ENCODE measurements at places on chromosomes 7 and 10. TPM values are rescaled to one million over a fixed set of nuclear protein-coding genes. Genes with fewer than 3 reads are reported as not detected.
A peak's percentile ranks its signal among the peaks of the same experiment; 100 is the strongest.

DNA sequence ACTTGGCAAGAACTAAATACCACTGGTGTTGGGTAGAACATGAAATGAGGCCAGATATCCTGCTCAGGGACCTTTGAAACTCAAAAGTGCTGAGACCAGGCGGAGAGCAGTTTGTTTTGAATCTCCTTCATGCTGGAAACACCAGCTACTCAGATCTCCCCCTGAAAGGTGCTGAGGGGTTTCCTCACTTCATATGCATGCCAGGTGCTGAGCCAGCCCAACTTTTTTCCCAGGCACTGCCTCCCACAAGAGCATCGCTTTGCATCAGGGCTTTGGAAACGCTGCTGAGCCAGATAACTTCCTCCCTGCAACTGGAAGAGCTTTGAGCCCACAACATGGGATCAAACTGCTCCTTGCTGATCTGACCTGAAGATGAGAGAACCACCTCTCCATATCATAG is 13.7 kb downstream of the NPTX2 start:
- peaks cover 8% of the 10 kb centered on the region for H3K4me1 ChIP-seq
- no peak for DNase-seq
- no peak overlapping the region for H3K27ac ChIP-seq
- H3K27me3 ChIP-seq: no peaks in the 10 kb centered on the region

- H3K27me3 ChIP-seq: no peaks in the 10 kb centered on the region
- peaks cover 13% of the 10 kb centered on the region for H3K4me1 ChIP-seq
- H3K27ac ChIP-seq: no peak overlapping the region
- no peaks in the 10 kb centered on the region for H3K36me3 ChIP-seq
- peak; percentile 45 for DNase-seq
Observed at GRCh38 chr10:11539191-11539868, 72.1 kb downstream of the USP6NL start.

DNA sequence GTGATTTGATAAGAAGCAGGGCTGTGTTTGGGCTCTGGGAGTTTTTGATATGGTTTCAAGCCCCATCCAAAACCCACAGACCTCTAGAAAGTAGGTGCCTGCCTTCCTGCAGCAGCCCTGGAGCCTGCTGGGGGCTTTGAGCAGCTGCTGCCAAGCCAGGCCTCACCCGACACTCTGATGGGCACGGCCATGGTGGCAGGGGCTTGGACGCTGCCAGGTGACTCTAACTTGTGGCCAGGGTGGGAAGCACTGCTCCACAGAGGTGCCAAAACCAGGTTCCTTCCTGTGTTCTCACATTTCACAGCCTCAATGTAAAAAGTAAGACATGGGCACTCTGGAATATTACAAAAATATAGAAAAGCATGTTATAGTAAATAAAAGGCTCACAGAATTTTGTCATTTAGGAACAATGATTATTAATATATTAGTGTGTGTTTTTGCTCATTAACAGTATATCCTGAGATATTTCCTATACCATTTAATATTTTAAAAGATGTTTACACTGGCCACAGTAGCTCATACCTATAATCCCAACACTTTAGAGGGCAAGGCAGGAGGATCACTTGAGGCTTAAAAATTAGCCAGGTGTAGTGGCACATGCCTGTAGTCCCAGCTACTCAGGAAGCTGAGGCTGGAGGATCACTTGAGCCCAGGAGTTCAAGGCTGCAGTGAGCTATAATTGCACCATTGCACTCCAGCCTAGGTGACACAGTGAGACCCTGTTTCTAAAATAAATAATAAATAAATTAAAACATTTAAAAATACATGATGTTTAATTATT is 95.1 kb downstream of the EGFR start:
- peaks cover 34% of the 10 kb centered on the region for H3K4me1 ChIP-seq
- DNase-seq: no peak
- H3K27ac ChIP-seq: no peak overlapping the region
- no peaks in the 10 kb centered on the region for H3K27me3 ChIP-seq

- no peak for DNase-seq
- no peak overlapping the region for H3K27ac ChIP-seq
- peaks cover 12% of the 10 kb centered on the region for H3K4me1 ChIP-seq
- H3K4me3 ChIP-seq: no peak overlapping the region
Observed at GRCh38 chr7:15043931-15044330, 141.4 kb upstream of the DGKB start.

- H3K36me3 ChIP-seq: no peaks in the 10 kb centered on the region
- no peak for DNase-seq
- H3K4me3 ChIP-seq: no peak overlapping the region
- no peaks in the 10 kb centered on the region for H3K27me3 ChIP-seq
- H3K27ac ChIP-seq: no peak overlapping the region
Observed at GRCh38 chr7:16822029-16822428, 17.2 kb upstream of the AGR2 start.

- no peaks in the 10 kb centered on the region for H3K27me3 ChIP-seq
- DNase-seq: no peak
- peaks cover 34% of the 10 kb centered on the region for H3K36me3 ChIP-seq
- H3K4me3 ChIP-seq: no peak overlapping the region
Observed at GRCh38 chr7:7569615-7570014, 2.9 kb downstream of the MIOS start.

GRCh38 chr10:74075906-74076305 is 74.7 kb downstream of the AP3M1 start:
- no peak for DNase-seq
- H3K36me3 ChIP-seq: peaks cover 81% of the 10 kb centered on the region
- H3K4me3 ChIP-seq: no peak overlapping the region
- peaks cover 59% of the 10 kb centered on the region for H3K4me1 ChIP-seq
- H3K27me3 ChIP-seq: no peaks in the 10 kb centered on the region
- no peak overlapping the region for H3K27ac ChIP-seq

GRCh38 chr7:46360296-46360695 is 439.2 kb upstream of the IGFBP3 start:
- no peaks in the 10 kb centered on the region for H3K4me1 ChIP-seq
- H3K27me3 ChIP-seq: no peaks in the 10 kb centered on the region
- H3K27ac ChIP-seq: no peak overlapping the region
- no peaks in the 10 kb centered on the region for H3K36me3 ChIP-seq

DNA sequence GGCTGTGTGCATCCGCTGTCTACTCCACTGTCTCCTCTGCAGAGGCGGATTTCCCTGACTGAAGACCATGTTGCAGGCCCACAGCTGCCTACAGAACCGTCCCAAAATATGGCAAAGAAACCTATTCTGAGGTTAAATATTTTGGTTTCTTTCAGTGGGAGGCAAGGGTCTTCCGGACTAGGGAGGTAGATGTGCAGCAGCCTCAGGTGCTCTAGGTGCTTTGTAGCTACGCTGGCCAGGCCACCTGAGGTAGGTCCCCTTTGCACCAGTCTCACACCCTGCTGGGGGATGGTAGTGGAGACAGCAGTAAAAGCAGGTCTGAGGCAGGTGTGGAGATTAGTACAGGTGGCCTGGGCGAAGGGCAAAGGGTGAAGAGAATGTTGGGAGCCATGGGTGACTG is 8.2 kb upstream of the PILRB start:
- no peak for DNase-seq
- H3K36me3 ChIP-seq: peaks cover 80% of the 10 kb centered on the region
- no peak overlapping the region for H3K4me3 ChIP-seq
- H3K4me1 ChIP-seq: peaks cover 3% of the 10 kb centered on the region

- H3K4me3 ChIP-seq: no peak overlapping the region
- H3K27ac ChIP-seq: no peak overlapping the region
- no peaks in the 10 kb centered on the region for H3K27me3 ChIP-seq
Observed at GRCh38 chr10:50373821-50374501, 122.6 kb upstream of the ASAH2 start.

DNA sequence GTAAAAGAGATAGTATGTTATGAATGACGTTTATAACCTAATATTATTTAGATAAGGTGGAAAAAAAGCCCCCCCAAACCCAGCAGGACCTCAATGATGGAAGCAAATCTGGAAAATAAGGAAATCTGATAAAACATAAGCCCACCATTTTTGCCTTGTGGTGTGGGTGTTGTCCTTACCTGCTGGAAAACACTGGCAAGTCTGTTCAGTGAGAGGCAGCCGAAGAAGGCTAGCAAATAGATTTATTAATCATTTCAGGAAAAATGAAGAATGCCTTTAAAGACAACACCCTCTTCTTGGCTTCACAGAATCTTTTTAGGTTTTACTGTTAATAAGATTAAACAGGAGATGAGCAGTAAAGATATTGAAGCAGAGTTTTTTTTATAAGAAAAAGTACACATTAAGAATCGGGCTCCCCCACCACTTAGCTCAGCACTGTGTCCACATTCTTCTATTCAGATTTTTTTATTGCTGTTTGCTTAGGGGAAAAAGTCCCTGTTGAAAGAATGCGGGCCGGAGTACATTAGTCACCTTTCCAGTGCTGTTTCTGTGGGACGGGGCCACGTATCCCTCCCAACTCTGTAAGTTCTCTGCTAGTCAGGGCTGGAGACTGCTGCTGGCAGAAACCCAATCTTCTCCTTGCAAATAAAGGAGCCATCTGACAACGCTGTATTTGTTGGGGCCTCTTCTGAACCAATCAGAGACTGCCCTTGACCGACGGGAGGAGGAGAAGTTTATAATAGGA is 104.1 kb downstream of the EVX1 start:
- no peak overlapping the region for H3K4me3 ChIP-seq
- H3K27ac ChIP-seq: no peak overlapping the region
- DNase-seq: peak; percentile 80
- H3K4me1 ChIP-seq: peaks cover 10% of the 10 kb centered on the region
- H3K36me3 ChIP-seq: no peaks in the 10 kb centered on the region

DNA sequence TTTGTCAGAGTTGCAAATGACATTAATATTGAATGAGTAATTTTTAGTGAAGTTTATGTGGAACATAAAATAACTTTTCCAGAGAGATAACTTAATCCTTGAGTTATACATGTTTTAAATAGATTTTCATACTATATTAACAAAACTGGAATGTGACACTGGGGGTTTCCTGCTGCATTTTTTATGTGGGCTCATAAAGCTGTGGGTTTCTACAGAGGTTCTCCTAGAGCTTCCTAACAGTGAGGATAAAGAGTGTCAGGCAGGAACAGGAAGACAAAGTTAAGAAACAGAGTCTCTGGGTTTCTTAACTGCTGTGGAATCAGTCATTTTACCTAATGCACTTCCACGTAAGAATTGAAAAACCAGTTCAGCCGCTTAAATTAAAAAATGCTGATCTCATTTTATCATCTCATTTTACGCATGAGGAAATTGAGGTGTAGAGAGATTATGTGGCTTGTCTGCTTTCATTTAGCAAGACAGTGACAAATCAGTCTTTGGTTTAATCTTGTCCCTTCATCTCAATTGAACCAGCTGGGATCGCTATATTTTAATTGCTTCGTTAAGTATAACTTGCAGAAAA is 5.0 kb downstream of the CD36 start:
- H3K4me1 ChIP-seq: peaks cover 6% of the 10 kb centered on the region
- H3K36me3 ChIP-seq: no peaks in the 10 kb centered on the region
- H3K27ac ChIP-seq: no peak overlapping the region
- H3K27me3 ChIP-seq: no peaks in the 10 kb centered on the region
- no peak overlapping the region for H3K4me3 ChIP-seq

FASTK gene
- 104 TPM for total RNA-seq

LAMB1 gene
- total RNA-seq: 110 TPM

AHR gene
- total RNA-seq: 64.1 TPM

NPFFR1 gene
- not detected for total RNA-seq

SAP25 gene
- total RNA-seq: 0.60 TPM

SPAM1 gene
- not detected for total RNA-seq

FRMD4A gene
- total RNA-seq: 4.6 TPM

Measured in SJSA1 (cell line).